Fibroblast of the aortic adventitia (primary cell): ENCODE measurements at places on chromosomes 3 and 15. TPM values are rescaled to one million over a fixed set of nuclear protein-coding genes. Genes with fewer than 3 reads are reported as not detected.

The PLS1 gene
- total RNA-seq = 0.99 and 2.0 TPM in 2 replicates

The XYLB gene
- 4.9 and 12.2 TPM in 2 replicates for total RNA-seq

The ARHGAP11A gene
- 10.1 and 33.9 TPM in 2 replicates for total RNA-seq

The ISLR2 gene
- 0.36 and 0.90 TPM in 2 replicates for total RNA-seq

The SLC22A14 gene
- not detected in 2 replicates for total RNA-seq

The DPPA2 gene
- total RNA-seq = not detected in 2 replicates

The LEKR1 gene
- total RNA-seq = 0.81 and 2.8 TPM in 2 replicates

The DUOXA2 gene
- not detected in 2 replicates for total RNA-seq

The IL12A gene
- 1.1 and 1.2 TPM in 2 replicates for total RNA-seq

The POTEB2 gene
- not detected in 2 replicates for total RNA-seq

The RHOA gene
- total RNA-seq = 643 and 840 TPM in 2 replicates

DNA sequence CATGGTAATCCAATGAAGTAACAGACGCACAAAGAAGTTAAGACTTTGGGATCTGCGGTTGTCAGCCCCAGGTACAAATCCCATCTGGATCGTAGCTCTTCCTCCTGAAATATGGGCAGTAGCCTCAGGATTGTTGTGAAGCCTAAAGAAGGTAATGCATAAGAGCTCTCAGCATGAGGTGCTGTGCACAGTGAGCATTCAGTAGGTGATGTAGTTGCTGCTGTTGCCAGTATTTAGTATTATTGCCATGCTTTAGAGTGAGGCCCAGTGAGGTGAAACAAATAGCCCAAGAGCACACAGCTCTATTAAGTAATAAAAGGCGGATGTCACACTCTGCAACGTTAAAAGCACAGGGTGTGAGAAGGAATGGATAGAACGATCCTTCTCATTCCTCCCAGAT is 225.7 kb downstream of the GABRG3 start:
- DNase-seq = no peak

GRCh38 chr3:42502429-42503250 is at the start of gene VIPR1:
TSS of gene VIPR1 (plus strand) at chr3:42502643. CDS start at chr3:42502736, 93 bp downstream.
- DNase-seq = no peak

- DNase-seq = no peak
These were observed 181.0 kb downstream of the THSD4 start for GRCh38 chr15:71296315-71296679.

- DNase-seq = no peak
These were observed 39.8 kb downstream of the CCDC12 start for GRCh38 chr3:46936733-46937250.

DNA sequence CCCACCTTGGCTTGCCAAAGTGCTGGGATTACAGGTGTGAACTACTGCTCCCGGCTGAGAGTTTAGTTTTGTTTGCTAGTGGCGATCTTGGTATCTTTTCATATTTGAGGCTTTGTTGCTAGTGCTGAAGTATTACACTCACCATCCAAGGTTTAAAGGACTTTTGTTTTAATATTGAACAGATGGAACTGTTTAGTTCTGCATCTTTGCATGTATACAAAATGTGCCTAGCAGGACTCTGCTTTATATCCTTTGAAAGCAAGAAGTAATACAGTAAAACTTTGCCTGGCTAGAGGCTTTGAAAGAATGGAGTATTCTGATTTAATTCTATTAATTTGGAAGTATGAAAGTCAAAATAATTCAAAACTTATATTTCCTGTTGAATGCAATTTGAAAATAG is 77.8 kb upstream of the CHRNB4 start:
- DNase-seq = no peak

- DNase-seq = no peak
These were observed 1113.7 kb downstream of the OTOL1 start for GRCh38 chr3:162610261-162610660.

DNA sequence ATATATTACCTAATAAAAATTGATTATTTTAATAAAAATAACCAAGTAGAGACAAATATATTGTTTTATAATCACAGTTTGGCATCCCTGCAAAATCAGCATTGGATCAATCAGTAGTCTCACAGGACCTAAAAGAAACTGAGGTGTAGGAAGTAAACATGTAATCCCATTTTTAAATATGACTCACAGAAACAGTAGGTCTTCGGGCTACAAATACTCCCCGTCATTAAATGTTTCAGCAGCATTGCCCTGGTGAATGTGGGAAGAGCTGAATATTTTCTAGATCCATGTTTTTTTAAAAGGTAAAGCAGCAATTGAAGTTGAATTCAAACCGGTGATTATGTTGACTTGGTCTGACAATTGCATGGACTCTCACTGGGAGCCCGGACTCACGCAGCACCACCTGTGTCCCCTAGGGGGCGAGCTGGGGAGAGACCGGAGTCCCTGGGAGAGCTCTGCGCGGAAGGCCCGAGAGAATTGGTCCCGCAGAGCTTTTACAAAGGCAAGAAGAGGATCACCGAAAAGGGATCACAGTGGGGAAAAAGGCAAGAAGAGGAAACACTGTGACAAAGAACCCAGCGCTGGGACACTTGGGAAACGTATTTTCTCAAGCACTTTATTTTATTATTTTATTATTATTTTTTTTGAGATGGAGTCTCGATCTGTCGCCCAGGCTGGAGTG is 17.2 kb upstream of the USP3 start:
- DNase-seq = peak; percentile 76

DNA sequence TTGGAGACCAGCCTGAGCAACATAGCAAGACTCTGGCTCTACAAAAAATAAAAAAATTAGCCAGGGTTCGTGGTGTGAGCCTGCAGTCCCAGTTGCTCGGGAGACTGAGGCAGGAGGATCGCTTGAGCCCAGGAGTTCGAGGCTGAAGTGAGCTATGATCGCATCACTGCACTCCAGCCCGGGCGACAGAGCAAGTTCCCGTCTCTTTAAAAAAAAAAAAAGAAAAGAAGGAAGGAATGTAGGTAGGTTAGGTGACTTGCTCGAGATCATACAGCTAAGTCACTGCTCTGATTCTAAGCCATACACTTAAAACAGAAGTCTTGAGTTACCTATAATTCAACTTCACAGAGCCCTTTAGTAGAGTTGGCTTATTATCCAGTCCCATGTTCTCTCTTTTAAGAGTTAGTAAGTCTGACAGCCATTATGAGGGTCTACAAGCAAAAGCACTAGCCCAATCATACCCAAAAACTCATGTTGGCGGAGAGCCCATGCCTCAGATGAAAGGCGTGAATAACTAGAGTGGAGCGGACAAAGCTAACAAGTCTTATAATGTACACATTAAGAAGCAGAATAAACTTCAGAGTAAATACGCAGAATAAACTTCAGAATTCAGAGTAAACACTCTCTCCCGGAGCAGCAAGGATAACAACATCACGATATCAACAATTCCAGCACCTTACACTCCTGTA is 768 bp downstream of the AAGAB start:
- peak; percentile 47 for DNase-seq

GRCh38 chr3:181690769-181691168 is 21.0 kb upstream of the SOX2 start:
- DNase-seq = no peak

GRCh38 chr15:26045516-26045915 is 182.4 kb upstream of the ATP10A start:
- no peak for DNase-seq

GRCh38 chr15:52924630-52925029 is 134.5 kb upstream of the ONECUT1 start:
- no peak for DNase-seq

DNA sequence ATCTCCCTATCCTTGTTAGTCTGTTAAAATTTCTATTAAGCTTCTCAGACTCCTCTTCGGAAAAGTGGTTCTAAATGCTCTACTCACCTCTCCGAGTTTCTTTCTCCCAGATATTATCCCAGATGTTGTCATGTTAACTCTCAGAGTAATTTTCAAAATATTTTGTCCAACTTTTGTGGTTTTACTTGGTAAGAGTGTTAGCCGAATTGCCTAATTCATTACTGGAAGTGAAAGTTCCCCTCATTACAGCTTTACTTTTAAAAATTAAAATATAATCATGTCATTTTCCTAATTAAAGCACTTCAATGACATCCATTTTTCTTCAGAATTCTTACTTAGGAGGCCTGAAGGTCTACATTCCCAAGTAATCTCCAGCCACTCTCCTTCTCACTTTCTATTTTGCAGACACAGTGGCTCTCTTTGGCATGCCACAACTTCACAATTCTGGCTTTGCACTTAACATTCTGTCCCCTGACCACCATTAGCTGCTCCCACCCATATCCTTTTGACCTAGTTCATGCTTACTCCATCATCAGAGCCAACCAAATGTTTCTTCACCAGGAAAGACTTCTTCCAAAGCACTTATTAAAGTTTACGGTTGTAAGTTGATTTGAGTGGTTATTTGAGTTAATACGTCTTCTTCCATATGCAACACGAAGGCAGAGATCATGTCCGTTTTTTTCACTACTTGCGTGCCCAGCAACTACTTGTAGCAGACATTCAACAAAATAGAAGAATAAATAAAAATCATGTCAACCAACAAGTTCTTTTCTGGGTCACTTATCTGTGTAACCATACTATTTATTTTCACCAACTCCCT is 10.2 kb upstream of the TIPARP start:
- DNase-seq = no peak

DNA sequence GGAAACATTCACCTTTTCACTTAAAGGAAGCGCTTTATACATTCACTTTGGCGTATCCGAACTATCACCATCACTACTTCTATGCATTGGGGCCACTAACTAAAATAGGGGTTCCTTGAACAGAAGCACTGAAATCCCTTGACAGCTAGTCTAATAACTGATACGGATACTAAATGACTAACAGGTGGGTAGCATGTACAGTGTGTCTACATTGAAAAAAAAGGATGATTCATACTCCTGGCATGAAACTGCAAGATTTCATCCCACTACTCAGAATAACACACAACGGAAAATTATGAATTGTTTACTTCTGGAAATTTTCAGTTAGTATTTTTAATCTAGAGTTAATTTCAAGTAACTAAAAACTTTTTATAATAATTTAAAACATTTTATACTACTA is 96.7 kb downstream of the SMARCC1 start:
- no peak for DNase-seq

- no peak for DNase-seq
These were observed 40.3 kb downstream of the CHST14 start for GRCh38 chr15:40511093-40511471.

DNA sequence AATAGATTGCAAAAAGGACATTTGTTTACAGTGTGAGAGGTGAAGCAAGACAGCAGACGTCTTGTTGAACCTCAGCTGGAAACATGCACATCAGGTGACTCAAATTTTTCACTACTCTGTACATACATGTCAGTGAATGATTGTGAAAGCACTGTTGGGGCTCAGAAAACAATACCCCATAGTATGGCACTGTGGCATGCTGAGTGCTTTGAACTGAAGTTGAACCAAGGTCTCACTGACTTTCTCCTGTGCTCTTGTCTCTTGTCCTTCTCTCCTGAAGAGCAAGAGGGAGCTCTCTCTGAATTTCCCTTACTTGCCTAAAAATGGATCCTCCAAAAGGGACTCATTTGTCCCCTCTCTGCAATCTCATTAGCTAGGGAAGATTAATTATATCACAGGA is 24.5 kb upstream of the NEDD4 start:
- DNase-seq = no peak

DNA sequence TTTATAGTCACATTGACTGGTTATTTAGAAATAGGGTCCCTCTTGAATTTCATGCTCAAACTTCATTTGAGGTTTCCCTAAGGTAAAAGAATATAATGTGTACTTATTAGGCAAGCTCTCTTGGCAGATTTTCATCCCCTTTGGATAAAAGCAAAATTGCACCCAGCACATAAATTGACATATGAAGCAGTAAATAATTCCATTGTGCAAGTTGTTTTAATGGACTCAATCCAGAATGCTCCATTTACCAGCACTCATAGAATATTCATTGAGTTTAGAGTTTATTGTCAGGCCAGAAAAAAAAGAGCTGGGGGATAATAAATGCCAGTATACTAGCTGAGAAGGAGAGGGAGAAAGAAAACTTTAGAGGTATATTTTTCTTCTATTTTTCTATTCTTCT is 136.8 kb downstream of the TPRG1 start:
- DNase-seq = no peak

GRCh38 chr15:77921664-77922063 is 155.8 kb downstream of the TBC1D2B start:
- DNase-seq = no peak

DNA sequence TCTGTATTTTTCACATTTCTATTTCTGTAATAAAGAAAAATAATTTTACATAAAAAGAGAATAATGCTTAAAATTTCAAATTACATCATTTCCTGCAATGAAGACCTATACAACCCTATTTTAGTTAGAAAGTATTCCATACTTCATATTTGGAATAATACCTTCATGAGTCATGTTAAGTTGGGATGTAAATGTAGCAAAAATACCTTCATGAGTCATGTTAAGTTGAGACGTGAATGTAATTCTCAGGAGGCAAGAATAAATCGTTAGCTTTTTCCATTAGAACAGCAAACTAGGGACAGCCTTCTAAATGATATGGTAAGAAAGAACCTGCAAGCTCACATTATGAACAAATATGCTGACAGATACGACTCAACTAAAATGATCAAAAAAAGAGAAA is 91.9 kb downstream of the NAALADL2 start:
- peak; percentile 73 for DNase-seq

- peak; percentile 96 for DNase-seq
These were observed 35.3 kb upstream of the SEMA4B start for GRCh38 chr15:90165659-90166489.

- no peak for DNase-seq
These were observed 210.0 kb downstream of the MYRIP start for GRCh38 chr3:40019376-40019775.

DNA sequence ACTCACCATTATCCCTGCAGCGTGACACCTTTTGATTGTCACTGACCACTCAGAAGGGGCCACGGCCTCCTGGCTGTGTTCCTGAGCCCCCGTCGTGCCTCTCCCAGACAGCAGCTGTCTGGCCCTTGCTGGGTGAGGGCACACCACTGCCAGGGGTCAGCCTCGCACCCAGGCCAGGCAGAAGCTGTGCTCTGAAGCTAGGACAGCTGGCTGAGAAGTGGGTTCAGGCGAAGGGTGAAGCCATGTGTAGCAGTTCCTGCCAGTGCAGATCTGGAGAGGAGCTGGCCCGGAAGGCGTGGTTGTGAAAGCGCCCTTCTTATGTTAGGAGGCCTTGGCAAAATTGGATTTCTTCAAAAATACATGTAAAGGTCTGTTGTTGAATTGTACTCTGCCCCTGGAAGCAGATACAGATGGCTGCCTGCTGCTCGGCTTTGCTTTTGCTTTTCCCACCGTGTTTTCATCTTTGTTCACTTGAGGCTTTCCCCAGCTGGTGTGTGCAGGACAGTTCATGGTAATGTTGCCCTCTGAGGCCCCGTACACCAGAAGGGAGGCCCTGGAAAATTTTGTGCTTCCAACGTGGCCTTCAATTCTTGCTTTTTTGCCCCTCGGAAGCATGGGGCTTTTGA is 49.1 kb downstream of the KLHL25 start:
- DNase-seq = no peak

- no peak for DNase-seq
These were observed 9.6 kb downstream of the C3orf18 start for GRCh38 chr3:50557915-50558314.

GRCh38 chr3:39168156-39168780 is 14.9 kb upstream of the CSRNP1 start:
- DNase-seq = no peak

GRCh38 chr3:64267721-64268604 is 42.7 kb upstream of the PRICKLE2 start:
- peak; percentile 76 for DNase-seq

- no peak for DNase-seq
These were observed 11.3 kb downstream of the UBR1 start for GRCh38 chr15:43094416-43095030.

GRCh38 chr3:170055209-170055608 is 17.4 kb downstream of the GPR160 start:
- DNase-seq = no peak

- peak; percentile 6 for DNase-seq
These were observed 122.6 kb upstream of the SLC6A11 start for GRCh38 chr3:10693457-10693856.
